Fibroblast of upper back skin (primary cell): ENCODE measurements at places on chromosomes 16 and 17.

- no peak for DNase-seq
Measured at GRCh38 chr16:46884513-46885293, 541 bp downstream of the GPT2 start.

DNA sequence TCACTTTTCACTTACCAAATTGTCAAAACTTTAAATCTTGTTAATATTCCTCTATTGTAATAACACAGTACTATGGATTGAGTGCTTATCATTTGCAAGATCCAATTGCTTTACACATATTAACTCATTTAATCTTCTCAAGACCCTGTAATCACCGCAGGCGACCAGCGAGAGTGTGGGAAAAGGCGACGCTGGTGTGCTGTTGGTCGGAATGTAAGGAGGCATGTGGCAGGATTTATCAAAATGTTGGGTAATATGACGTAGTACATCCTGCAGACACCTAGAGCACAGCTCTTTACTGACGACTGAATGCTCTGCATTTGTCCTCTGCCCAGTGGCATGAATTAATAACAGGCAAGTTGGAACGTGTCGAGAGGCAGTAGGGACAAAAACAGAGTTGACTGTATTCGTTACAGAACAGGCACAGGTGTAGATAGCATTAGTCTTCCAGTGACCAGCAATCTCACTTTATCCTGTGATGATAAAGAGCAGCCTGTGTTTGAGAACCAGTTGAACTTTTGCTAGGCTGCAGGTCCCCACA, 80.3 kb downstream of the TNRC6C start:
- no peak for DNase-seq

DNA sequence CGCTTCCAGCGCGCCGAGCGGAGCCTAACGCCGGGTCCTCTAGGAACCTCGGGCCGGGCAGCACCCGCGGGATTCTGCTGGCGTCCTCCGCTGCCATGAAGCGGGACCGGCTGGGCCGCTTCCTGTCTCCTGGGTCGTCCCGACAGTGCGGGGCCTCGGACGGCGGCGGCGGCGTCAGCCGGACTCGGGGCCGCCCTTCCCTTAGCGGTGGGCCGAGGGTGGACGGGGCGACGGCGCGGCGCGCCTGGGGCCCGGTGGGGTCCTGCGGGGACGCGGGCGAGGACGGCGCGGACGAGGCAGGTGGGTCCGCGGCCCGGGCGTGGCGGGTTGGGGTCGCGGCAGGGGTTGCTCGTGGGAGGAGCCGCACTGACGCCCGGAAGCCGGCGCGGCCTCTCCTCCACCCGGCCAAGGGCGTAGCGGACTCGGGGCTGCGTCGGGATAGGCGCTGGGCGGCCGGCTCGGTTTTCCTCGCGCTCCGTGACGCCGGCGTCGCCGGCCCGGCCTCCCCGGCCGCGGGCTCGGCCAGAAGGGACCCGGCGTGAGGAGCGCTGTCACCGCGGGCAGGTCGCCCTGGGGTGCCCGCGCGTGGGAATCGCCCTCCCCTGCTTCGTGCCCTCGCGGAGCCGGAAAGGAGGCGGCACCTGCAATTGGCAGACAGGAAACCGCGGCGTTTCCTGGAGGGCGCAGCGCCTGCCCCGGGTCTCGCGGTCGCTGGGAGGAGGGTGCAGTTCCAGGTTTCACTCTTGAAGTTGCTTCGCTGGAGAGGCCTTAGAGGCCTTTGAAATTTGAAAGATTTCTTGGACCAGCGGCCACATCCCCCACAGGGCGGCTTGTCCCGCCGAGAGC, 432 bp downstream of the ZNF276 start:
- peak; percentile 24 for DNase-seq

DNA sequence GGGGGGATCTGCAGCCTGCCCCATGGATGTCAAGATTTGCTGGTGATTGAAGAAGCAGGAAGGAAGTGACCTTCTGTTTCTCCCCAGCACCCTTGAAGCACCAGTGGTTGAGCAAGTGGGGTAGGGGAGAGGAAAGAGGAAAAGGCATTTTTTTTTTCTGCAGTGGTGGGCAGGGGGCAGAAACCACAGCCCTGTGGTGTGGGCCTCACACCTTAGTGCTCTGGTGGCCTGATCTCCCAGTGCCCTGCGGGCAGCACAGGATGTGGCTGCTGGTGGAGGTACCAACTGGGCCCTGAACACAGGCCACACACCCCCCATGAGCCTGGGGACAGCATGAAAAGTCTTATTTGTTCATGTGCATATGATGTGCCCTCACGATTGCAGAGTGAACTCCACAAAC, 7.1 kb downstream of the ITGAD start:
- DNase-seq: no peak

DNA sequence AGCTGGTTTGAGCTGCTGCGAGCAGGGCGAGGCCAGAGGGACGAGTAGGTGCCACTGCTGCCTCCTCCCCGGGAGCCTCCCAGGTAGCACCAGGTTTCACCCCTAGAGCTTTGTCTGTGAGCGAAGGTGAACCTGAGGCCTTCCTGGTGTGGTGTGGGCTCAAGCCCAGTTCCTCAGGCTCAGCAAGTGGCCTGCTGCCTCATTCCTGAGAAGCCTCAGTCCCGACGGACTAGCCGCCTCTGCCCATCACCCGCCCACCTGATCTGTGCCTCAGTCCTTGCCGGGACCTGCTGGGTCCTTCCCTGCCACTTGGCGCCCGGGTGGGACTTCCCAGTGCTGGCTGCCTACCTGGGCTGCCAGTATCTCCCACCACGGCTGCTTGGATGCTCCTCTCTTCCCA, 1.7 kb downstream of the NLRC3 start:
- DNase-seq: no peak

DNA sequence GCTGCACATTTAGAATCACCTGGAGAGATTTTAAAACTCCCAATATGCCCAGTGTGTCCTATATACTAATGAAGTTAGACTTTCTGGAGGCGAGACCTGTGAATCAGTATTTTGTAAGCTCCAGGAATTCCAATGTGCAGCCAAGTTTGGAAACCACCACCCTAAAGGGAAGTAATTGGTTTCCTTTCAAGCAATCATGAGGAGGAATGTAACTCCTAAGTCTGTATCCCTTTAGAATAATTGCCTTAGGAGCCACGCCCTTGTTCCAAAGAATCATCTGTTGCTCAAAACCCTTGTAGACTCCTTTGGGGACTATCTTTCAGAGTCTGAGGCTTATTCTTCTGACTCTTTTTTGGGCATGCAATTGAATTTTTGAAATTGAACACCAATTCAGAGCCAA, 84.4 kb downstream of the DNAH9 start:
- no peak for DNase-seq

DNA sequence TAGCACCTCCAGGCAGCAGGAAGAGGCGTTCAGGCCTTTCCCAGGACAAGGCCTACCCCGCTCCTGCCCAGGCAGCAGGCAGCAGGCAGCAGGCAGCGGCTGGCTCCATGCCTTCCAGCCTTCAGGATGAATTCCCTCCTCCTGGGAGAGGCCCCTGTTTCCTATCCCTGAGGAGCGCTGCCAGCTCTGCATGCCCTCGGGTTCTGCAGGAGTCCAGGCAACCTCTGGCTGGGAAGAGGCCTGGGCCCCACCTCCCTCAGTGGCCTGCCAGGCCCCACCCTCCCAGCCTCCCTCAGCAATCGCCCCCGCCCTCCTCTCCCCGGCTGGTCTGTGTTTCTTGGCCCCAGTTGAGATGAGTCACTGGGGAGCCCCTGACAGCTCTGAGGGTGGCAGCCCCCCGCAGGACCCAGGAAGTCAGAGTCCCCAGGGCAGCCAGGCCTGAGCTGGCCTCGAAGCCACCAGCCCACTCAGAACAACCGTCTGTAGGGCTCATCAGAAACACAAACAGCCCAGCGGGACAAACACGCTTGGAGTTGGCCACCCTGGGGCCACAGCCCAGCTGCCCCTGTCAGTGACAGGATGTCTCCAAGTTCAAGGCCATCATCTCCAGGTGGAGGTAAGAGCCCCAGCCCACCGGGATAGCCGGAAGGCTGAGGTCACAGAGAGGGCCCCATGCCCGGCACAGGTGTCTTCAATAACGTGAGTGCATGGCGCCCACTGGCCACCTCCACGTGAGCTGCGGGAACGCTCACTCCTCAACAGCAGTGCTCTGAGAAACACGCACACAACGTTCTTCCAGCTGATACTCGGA, 39.5 kb upstream of the CIBAR2 start:
- DNase-seq: peak; percentile 67

- peak; percentile 97 for DNase-seq
Measured at GRCh38 chr16:28181515-28181914, 30.2 kb downstream of the XPO6 start.

DNA sequence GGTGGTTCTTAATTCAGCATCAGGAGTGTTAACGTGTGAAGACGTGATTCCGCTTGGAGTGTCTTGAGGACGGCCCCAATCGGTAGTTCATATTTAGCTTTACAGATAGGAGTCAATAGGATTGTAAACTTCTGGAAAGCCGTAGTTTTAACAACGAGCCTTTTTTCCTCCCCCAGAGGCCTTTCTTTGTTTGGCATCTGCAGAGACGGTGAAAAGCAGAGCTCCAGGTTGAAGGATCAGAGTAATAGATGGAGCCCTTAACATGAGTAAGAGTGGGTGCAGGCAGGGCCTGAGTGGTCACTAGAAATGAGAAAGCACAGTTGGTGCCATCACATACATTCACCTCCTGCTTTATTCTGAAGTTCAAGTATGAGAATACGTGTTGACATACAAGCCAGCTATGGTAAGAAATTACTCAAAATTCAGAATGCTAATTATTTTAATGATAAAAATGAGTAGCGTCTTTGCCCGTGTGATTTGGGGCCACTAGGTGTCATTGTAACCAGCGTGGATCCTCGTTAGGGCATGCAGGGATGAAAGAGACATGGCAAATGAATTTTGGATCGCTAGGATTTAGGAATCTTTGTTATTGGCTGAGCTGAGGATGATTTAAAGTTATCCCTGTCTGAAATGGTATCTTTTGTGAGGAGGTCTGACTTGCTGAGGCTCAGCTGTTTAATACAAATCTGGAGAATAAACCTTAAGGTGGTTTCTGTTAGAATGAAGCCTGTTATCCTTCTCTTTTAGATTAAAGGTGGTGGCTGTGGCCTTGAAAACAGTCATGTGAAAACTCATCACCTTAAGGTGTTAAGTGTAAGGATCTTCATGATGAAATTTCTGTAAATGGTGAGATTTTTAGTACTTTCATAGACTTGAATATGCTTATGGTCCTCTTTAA, 18.6 kb downstream of the PRCD start:
- DNase-seq: peak; percentile 23

GRCh38 chr17:64212122-64212521, 50.9 kb downstream of the TEX2 start:
- peak; percentile 81 for DNase-seq

DNA sequence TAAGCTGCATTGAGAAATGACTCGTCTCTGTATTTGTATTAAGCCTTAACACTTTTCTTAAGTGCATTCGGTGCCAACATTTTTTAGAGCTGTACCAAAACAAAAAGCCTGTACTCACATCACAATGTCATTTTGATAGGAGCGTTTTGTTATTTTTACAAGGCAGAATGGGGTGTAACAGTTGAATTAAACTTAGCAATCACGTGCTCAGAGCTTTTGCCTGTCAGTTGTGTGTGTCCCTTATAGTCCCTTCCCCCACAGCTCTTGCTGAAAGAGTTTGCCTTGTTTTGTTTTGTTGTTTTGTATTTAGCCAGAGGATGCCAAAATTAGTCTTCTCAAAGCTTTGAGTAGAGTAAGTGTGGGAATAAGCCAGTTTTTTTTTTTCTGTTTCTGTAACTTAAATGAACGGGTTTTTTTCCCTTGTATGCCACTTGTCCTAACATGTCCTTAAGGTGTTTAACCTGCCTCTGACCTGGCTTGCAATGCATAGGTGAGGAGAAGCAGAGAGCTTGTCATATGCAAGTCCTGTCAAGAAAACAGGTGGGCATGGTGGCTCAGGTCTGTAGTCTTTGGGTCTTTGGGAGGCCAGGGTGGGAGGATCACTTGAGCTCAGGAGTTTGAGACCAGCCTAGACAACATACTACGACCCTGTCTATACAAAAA, 4.6 kb upstream of the MAPK8IP3 start:
- no peak for DNase-seq

- DNase-seq: no peak
Measured at GRCh38 chr17:51144266-51145022, 8.9 kb upstream of the NME1 start.

GRCh38 chr16:56886296-56886695, 21.3 kb downstream of the SLC12A3 start:
- DNase-seq: no peak

DNA sequence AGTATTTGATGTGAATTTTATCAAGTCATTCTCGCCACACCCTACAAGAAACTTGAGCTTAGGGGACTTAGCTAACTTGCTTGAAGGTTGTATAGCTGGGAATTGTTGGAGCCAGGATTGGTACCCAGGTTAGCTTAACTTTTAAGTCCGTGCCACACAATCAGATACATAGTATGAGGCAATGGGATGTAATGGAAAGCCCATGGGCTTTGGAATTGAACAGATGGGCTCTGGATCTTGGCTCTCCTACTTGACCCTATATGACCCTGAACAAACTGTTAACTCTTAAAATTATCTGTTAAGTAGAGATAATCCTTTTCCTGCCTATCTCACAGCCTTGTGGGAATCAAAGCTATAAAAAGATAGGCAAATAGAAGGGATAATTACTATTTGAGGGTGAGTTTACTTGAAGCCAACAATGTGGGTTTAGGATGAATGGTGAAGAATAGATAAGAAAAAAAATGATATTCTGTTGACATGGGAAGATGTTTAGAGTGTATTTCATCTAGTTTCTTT, 51.9 kb upstream of the CACNG3 start:
- DNase-seq: no peak

DNA sequence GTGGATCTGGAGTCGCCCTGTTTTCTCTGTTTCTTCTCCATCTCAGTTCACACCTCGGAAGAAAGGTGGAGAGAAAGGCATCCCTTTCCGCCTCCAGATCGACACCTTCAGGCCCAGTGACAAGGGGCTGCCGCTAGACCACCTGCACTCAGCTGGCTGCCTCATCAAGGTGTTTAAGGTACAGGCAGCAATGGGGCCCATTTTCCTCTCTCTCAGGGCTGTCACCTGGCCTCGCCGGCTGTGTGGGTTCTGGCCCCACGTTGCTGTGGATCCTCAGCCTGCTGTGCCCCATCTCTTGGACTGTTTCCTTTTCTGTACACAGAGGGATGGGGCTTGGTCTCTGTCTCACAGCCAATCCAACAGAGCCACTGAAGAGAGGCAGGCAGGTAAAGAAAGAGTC, 17.4 kb upstream of the STAC2 start:
- no peak for DNase-seq

DNA sequence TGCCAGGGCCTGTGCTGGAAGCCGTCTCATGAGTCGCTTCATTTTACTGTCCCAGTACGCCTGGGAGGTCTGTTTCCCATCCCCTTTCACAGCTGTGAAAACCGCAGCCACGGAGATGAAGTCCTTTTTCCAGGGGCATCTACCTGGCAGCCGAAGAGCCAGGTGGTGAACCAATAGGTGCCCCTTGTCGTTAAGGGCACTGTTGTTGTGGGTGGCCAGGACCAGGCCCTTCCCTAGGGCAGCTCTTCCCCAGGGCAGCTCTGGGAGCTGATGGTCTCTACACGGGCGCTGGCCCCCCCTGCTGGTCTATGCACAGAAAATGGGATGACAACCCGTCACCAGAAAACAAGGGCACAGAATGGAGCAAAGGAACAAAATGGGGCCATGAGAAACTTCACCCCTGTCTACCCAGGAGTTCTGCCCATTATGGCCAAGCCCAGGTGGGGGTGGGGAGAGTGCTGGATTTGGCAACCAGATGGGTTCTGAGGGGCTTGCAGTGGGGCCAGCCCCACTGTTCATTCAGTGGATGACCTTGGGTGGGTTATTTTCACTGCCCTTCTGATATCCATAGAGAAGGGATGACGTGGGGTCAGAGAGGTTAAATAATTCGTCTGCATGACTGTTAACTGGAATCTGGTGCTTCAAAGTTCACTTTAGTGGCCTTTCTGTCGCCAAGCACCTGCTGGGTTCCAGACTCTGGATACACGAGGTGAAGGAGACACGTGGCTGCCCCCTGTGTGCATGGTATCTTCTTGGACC, 11.5 kb downstream of the RMI2 start:
- DNase-seq: peak; percentile 68
